ENCODE measurements at places on chromosomes 2 and 18.

- DNase-seq, result no peak
Measured at GRCh38 chr2:44055229-44055628, 59.4 kb upstream of the LRPPRC start.

DNA sequence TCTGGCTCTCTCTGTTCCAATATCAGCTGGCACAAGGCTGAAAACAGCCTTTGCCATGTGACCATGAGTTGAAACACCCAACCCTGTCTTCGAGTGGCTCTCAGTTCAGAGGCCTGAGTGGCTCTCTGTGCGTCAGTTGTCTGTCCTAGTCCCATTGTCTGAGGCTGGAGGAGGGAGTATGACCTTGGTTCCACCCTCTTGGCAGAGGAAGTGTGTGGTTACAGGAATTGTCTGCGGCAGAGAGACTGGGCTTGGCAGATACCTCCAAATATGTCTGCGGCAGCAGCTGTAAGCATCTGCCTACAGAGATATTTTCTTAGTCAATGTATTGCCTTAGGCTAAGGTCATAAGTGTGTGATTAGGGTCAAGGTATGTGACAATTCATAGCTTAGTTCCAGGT is 32.6 kb downstream of the CNGA3 start:
- no peak for DNase-seq

- DNase-seq, result no peak
Measured at GRCh38 chr2:86518481-86518880, 44.8 kb downstream of the CHMP3 start.

GRCh38 chr2:45047301-45047700 is 38.0 kb upstream of the SIX2 start:
- no peak for DNase-seq

- no peak for DNase-seq
Measured at GRCh38 chr2:182587831-182588230, 128.2 kb upstream of the DNAJC10 start.

- no peak for DNase-seq
Measured at GRCh38 chr18:10860928-10861327, 288.4 kb downstream of the PIEZO2 start.

GRCh38 chr18:56062931-56063330 is 474.9 kb upstream of the TCF4 start:
- DNase-seq, result no peak

- DNase-seq, result no peak
Measured at GRCh38 chr2:157737656-157738055, 109.0 kb upstream of the ACVR1C start.

GRCh38 chr2:99624677-99625076 is 134.9 kb upstream of the REV1 start:
- DNase-seq, result no peak

DNA sequence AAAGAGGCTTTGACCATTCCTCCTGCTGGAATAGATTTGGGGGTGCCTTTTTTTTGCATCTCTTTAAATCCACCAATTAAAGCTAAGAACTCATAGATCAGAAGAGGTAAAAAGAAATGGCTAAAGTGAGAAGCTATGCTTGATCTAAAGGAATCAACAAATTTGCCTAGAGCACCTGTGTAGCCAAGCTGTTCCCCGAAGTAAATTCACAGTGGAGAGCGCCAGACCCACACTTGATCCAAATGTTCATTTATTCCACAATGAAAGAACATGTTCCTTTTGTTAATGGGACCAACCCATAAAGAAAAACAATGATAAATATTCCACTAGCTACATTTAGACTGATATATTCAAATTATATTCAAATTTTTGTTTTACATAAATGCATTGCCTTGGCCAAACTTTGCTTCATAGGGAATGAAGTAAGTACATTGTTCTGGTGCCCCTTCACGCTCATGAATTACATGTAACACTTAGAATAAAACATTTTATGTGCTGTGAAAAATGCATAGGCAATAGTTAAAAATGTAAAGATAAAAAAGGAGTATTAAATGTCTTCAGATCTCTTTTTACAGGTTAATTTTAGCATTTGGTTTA is 167.4 kb downstream of the PKP4 start:
- no peak for DNase-seq

DNA sequence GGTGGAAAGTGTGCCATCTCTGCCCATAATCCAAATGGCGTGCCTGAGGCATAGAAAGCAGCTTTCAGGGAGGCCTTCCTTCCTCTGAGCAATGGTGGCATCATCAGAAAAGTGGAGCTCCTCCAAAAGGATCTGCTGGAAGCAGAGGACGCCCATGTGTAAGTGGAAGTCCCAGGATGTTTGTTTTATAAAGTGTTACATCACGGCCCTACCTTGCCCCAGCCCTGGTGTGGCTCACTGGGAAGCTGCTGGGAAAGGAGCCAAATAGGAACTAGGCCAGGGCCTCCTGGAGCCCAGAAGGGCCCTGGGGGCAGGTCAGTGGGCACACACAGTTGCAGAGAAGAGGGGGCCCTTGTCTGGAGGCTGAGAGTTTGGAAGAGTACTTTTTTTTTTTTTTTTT is 4.2 kb upstream of the ODC1 start:
- DNase-seq, result peak; percentile 77

DNA sequence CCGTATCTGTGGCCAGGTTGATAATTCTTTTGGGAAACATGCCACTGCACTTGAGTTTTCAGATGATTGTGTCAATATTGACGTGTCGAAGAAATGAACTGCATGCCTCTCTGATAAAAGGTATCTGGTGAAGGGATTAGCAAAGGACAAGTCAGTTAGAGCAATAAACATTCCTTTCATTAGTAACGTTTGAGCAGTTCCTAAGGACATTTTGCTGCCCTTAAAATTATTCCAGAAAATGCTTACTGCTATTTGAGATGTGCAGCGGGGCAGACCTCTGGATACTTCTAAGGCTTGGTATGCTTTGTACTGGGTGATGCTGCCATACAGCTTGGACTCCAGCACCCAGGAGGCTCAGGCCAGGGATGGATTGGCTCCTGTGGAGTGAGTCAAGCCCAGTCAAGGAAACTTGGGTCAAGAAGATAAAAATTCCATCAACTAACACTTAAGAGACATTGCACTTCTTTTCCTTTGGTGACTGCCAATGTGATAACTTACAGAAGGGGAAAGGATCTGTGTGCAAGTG is 166.7 kb downstream of the FHOD3 start:
- no peak for DNase-seq

Data from HuH-7.5 (cell line).